ENCODE measurements at places on chromosomes 1 and 21.
A peak's percentile ranks its signal among the peaks of the same experiment; 100 is the strongest.

DNA sequence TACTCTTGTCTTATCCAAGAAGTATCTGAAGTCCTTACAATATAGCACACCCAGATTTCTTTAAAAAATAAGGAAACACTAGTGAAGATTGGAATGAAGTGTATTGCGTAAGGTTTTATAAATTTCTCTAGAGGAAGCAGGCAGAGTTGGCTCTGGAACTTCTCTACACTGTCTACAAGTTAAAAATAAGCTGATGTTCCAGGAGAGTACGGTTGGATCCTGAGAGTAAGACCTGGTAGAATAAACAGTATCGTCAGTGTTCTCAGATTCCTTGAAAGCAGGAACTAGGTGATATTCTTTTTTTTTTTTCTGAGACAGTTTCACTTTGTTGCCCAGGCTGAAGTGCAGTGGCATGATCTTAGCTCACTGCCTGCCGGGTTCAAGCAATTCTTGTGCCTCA lies 107.9 kb downstream of the USP25 start:
- no peak for DNase-seq

DNA sequence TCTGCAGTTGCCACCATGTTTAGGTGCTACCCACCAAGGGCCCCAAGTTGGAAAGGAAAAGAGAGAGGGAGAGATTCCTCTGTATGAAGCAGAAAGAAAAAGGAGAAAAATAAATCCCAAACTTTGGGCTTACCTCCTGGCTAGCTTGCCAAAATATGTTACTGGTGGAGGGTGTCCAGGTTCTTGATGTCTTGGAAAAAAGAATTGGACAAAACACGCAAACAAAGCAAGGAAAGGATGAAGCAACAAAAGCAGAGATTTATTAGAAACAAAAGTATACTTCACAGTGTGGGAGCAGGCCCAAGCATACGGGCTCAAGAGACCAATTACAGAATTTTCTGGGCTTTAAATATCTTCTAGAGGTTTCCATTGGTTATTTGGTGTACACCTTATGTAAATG lies 204.5 kb upstream of the LRRC7 start:
- no peak for DNase-seq

DNA sequence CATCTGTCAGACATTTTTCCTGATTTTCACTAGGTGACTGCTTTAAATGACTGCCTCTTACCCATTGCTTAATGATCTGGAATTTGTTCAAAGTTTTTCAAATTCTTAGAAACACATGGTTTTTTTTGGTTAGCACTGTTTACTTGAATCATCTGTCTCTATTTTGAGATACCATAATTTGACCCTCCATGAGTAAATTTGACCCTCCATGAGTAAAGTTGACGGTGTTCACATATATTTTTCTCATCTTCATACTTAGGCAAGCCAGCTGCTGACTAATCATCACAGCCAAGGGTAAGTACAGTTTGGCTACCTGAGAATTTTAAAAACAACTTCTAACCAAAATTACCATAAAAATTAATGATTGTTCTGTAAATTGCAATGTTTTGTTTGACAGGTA lies 586.5 kb downstream of the PTBP2 start:
- no peak for DNase-seq

GRCh38 chr1:184574588-184574987 lies 180.1 kb downstream of the EDEM3 start:
- DNase-seq: no peak

DNA sequence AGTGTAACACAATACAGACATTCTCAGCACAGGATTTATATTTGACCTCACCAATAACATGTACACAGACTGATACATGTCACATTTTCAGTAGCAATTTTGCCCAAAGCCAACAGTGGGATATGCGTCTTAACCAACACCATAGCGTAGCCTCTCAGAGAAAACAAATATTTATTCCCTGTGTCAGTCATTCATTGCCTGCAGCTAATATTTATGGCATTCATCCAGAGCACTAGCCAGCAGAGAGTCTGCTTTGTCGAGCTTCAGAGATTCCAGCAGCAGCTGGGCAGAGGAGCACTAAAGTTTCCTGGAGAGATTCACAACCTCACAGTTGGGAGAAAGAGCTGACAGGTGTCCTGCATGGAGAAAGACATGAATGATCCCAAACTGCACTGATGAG lies 400.7 kb upstream of the DAB1 start:
- no peak for DNase-seq

DNA sequence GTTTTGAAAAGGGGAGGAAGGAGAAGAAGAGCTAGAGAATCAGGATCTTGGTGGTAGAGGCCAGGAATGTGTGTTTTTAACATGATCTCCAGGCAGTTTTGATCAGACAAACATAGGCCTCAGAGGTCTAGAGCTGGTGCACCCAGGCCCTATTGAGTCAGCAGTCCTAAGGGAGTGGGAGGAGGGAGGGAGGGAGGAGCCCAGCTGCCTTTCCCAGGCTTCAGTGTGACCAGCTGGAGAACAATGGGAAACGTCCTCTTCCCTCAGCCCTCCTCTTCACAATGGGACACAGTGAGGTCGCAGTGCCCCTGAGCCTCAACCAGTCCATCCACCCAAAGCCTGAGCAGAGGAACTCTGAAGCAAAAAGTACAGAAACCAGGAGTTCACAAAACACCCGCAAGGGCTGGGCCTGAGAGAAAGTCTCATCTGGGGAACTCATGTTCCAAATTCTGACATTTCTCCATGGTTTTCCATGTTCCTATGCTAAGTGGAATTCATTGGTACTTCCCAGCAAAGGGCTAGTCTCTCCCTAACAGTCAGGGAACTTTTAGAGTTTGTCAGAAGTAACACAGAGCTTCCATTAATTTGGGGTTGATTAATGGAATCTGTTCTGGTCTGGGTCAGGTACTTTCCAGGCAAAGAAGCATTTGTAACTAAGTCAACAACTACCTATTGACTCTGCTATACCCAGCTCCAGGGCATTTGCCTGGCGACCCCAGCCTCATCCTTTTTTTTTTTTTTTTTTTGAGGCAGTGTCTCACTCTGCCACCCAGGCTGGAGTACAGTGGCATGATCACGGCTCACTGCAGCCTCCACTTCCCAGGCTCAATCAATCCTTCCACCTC lies 37.5 kb downstream of the ELAPOR1 start:
- peak; percentile 45 for DNase-seq

- DNase-seq: no peak
Observed at GRCh38 chr1:21297975-21298374, 7.7 kb upstream of the ECE1 start.

DNA sequence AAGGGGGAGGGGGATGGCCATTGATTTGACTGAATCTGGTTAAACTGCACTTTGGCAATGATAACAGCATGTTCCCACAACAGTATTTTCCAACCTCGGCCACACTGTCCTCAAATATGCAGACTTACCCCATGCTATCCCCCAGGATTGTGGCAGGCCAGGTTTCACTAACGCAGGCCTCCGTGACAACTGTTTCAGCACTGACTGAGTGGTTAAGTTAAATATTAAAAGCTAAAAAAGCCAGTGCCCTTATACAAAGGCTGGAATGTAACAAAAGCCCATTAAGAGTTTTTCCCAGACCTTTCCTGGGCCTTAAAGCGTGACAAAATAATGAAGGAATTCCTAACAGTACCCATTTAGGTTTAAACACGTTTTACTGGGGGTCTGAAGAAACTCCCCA lies 202.9 kb downstream of the USP25 start:
- no peak for DNase-seq

DNA sequence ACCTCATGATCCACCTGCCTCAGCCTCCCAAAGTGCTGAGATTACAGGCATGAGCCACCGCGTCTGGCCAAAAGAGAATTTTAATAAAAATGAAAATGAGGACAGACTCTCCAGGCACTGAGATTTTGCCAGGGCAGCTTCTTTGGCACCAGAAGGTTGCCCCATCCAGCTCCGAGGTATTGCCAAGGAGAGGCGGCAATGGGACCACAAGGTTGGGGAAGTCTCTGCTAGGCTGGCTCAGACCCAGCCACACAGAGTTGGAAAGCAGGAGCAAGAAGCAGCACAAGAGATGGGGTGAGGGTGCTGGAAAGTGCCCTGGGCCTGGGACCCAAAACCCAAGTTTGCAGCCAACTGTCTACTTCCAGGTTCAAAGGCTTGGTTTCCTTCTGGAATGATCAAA lies 200.9 kb downstream of the HHIPL2 start:
- no peak for DNase-seq

DNA sequence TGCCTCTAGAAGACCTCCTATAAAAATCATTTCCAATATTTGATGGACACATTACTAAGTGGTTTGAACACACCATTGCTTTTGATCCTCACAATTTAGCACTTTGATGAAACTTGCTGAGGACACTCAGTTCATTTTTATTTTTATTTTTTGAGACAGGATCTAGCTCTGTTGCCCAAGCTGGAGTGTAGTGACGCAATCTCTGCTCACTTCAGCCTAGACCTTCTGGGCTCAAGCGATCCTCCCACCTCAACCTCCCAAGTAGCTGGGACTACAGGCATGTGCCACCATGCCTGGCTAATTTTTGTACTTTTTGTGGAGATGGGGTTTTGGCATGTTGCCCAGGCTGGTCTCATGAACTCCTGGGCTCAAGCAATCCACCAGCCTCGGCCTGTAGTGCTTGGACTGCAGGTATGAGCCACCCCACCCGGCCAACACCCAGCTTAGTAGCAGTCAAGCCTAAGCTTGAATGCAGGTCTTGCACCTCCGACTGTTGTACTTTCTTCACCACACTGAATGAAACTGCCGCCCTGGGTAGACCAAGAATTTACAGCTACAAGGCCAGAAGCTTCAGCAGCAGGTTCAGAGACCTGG lies 24.8 kb upstream of the ATP2B4 start:
- no peak for DNase-seq

GRCh38 chr1:57061369-57061768 lies 95.6 kb upstream of the C8B start:
- DNase-seq: peak; percentile 26

DNA sequence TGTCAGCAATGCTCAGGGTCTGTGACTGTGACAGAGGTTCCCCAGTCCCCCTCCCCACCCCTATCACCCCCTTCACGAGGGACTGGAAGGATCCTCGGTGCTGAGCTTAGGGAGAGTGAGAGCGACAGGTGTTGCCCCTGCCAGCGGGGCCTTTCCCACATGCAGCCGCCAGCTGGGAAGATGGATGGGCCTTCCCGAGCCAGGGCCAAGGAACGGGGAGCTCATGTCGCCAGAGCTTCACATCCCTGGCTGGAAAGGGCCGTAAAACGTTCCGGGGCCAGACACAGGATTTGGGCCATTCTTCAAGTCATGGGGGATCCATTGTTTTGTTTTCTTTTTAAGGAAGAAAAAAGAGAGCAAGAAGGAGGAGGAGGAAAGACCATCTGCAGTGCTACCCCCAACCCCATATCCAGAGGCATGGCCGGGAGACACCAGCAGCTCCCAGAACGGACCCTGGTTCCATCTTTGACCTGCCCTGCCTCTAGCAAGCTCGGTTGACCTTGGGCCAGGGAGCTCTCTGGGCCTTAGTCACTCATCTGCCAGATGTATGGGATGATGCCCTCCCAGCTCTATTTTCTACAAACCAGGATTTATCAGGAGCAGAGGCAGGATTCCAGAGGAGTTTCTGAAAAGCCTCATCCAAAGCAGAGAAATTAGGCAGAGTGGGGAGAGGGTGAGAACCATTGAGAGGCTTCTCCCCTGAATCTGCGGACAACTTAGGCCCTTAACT lies 54.1 kb downstream of the TAS1R2 start:
- no peak for DNase-seq

DNA sequence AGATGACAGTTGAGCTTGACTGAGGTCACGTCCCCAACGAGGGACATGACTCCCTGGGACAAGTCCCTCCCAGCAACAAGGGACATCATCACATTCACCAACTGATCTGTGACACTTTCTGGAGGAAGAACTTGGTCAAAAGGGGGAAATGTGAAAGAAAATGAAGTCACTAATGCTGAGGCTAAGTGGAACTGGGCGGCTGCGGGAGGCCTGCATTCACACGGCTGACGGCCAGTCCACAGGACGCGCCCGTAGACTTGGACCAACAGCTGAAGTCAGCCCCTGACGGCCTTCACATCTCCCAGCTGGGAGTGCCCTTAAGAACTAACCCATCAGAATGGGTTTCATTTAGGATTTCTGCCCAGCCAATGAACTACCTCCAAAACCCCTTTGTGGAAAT lies 26.6 kb downstream of the POFUT2 start:
- DNase-seq: no peak

DNA sequence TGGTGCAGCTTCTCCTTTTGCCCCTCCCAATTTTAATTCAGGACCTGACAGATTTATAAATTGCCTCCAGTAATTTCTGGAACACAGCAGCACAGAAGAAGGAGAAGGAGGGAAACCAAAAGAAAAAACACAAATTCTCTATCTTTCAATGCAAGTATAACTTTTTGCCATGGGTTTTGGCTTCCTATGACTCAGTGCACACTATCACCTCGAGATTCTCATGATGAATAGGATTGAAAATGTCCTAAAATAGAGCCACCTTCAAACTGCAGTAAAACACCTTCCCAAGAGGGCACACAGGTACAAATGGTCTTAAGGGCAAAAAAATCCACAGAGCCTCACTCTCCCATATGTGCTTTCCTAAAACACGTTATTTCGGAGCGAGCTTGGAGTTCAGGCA lies 113.6 kb downstream of the HLCS start:
- DNase-seq: no peak

DNA sequence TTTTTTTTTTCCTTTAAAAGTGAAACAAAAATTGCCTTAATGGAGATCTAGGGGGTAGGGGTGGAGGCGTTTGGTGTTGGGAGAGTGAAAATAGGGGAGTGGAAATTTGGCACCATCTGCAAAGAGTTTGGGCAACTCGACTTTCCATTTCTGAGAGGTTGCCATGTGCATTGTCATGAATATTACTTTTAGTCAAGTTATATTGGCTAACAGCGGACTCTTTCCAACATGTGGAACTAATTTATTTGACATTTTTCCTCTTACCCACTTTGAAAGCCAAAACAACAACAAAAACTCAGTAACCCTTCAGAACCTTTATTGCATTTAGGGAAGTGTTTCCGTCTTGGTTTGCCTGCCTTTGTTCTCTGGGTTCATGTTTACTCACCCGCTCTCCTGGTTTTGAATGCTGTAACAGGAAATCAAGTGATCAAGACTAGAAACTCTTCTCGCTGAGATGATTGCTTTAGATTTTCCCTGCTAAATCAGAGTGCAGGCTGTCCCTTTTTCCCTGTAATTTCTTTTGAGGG lies 70.4 kb downstream of the CACHD1 start:
- DNase-seq: no peak

GRCh38 chr1:204103431-204103741 lies 30.5 kb downstream of the SOX13 start:
- no peak for DNase-seq

GRCh38 chr1:203593723-203594122 lies 32.9 kb upstream of the ATP2B4 start:
- DNase-seq: peak; percentile 60
